Heart right ventricle (tissue), 16 donors: ENCODE measurements at places on chromosomes 1 and 21. TPM values are rescaled to one million over a fixed set of nuclear protein-coding genes. Genes with fewer than 3 reads are reported as not detected.

IGSF5 gene
- total RNA-seq, result 6.2 TPM

CA6 gene
- not detected for total RNA-seq

TMEM82 gene
- not detected for total RNA-seq

MIXL1 gene
- total RNA-seq, result 0.37 TPM

SLFNL1 gene
- total RNA-seq, result 0.13 TPM

MYOG gene
- total RNA-seq, result not detected

ITLN1 gene
- total RNA-seq, result 102 TPM

DNA sequence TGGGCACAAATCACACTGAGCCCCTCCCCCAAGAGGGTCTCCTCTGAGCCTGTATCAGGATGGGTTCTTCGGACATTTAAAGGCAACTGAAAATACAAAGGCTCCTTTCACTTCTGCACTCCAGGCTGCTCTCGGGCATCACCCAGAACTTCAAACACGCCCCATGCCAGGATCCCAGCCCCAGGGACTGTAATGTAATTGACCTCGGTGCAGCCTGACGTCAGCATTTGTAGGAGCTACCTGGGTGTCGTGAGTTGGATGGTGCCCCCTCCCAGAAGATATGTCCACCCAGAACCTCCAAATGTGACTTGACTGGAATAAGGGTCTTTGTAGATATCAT, 95.2 kb downstream of the PSMG1 start:
- DNase-seq, result no peak

- DNase-seq, result no peak
Observed at GRCh38 chr21:40120940-40121575, 253.8 kb downstream of the PCP4 start.

DNA sequence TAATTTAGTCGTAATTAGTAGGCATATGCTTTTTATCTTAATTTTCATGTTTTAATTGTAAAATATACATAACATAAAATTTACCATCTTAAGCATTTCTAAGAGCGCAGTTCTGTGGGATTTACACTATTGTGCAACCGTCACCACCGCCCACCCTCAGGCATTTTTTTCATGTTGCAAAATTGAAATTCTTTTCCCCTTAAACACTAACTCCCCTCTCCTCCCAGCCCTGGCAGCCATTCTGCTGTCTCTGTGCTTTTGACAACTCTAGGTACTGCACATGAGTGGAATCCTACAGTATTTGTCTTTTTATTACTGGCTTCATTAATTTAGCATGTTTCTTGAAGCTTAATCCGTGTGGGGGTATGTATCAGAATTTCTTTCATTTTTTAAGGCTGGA, 7.8 kb downstream of the PIK3CD start:
- DNase-seq, result no peak

DNA sequence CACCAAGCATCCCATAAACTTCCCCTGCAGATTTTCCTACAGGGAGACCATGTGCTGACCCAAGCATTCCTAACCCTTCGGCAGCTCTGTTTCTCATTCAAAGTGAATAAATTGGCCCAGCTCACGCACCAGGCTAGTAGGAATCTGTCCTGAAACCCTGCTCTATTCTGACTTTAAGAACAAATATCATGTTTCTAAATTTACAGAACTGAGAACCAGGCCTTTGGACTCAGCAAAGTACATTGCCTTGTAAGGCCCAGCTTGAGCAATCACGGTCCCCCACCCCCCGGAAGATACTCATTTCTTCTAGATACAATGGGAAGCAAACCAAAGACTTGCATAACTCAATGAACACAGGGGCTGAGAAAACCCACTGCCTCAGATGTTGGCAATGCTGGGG, 160.1 kb upstream of the NFIA start:
- peak; percentile 12 for DNase-seq

DNA sequence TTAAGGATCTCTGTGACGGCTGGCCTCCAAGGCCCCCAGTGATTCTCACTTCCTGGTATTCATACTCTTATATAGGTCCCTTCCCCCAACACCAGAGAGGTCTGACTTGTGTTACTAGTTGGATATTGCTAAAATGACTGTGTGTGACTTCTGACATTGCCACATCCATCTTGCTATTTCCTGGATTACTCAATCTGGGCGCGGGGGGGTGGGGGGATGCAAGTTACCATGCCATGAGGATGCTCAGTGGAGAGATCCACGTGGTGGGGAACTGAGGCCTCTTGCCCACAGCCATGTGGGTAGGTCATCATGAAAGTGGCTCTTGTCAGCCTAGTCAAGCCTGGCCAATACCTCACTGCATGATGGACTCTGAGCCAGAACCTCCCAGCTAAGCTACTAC, 117.0 kb downstream of the UBE2U start:
- DNase-seq, result no peak

DNA sequence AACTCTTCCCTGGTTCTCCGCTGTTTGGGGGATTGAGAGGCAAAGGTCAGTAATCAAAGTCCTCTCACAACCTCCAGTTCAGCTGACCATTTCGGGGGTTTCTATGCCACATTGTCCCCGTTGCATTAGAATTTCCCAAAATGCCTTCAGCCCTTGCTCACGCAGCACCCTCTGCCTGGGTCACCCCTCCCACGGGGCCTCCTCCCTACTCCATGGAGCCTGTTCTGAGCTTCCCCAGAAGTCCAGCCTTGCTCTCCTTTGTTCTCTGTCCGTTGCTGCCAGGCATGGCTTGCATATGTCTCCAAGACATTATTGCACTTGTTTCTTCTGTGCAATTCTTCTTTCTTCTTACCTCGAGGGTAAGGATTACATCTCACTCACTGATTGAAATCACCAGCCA, 16.5 kb downstream of the DMRTB1 start:
- no peak for DNase-seq

GRCh38 chr1:155033524-155033923, at the start of the genes DCST1 and DCST2:
Gene DCST1, plus strand, starts transcription at chr1:155033824. Its CDS starts 213 bp downstream, at chr1:155034037.
Gene DCST2, minus strand, starts transcription at chr1:155033781. Its CDS starts 80 bp downstream, at chr1:155033701.
- no peak for DNase-seq

DNA sequence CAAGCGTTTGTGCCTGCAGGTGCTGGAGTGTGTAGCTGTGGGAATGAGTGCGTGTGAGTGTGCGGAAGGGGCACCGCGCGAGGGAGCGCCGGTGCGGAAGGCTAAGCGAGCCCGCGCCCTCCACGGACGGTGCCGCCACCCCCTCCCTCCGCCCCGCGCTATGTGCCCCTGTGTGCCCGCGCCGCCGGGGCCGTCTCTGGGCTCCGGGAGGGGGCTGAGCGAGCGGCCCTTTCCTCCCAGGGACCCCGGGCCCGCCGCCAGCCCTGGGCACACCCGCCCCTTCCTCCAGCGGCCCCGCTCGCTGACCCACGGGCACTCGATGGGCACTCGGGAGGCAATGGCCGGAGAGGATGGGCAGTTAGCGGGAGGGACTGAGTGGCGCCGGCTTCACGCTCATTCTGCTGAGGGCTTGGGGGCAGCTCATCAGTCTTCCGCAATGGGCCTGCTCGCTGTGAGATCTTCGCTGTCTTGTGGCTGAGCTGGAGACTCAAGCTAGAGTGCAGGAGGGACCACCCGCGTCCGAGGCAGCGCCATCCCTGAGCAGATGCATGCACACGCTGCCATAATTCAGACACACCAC, 8.6 kb upstream of the ADGRB2 start:
- no peak for DNase-seq

- DNase-seq, result no peak
Observed at GRCh38 chr1:215146240-215146975, 63.9 kb downstream of the KCNK2 start.
